ENCODE measurements at places on chromosomes 3 and 15. TPM values are rescaled to one million over a fixed set of nuclear protein-coding genes. Genes with fewer than 3 reads are reported as not detected.

Gene C3orf52
- total RNA-seq: 11.7 TPM

Gene KCNMB2
- total RNA-seq: not detected

Gene DGKG
- total RNA-seq: 7.0 TPM

Gene GOLGA8R
- 0.16 TPM for total RNA-seq

Gene SLC24A5
- total RNA-seq: not detected

Gene STRIT1
- not detected for total RNA-seq

Measured in A549 treated with Hydrocortisone at 1 μM for 4 hours (cell line).